ENCODE measurements at places on chromosomes 1 and 21.
A peak's percentile ranks its signal among the peaks of the same experiment; 100 is the strongest.

DNA sequence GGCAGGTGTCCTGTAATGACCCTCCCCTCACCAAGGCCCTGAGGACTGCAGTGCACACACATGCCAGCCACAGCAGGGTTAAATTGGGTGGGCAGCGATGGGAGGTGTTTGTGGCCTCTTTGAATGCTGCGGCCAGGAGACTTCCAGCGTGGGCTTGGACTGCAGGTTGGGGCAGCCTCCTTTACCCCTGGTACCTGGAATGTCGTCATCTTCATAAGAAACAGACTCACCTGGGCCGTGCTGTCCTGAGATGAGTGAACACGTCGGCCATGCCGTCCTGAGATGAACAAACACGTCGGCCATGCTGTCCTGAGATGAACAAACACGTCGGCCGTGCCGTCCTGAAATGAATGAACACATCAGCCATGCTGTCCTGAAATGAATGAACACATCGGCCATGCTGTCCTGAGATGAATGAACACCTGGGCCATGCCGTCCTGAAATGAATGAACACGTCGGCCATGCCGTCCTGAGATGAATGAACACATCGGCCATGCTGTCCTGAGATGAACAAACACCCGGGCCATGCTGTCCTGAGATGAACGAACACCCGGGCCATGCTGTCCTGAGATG, 50.1 kb upstream of the COL6A1 start:
- DNase-seq: no peak

GRCh38 chr1:243746751-243747150, 103.3 kb downstream of the AKT3 start:
- no peak for DNase-seq

GRCh38 chr1:39575191-39576015, 1.2 kb downstream of the PABPC4 start:
- peak; percentile 35 for DNase-seq

DNA sequence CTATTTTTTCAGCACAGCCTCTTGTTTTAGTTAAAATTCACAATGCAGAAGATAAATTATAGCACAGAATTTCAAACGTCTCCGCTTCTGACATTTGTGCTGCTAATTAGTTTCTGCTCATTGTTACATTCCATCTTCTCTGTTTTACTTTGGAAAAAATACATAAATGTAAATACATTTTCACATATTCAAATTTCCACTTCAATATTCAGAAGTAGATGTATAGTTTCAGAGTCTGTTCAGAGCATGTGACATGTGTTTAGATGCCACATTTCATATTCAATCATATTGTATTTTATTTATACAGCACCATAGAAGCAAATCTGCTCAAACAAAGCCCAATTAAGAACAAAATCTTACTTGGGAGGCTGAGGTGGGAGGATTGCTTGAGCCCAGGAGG, 19.6 kb downstream of the TMEM35B start:
- DNase-seq: no peak

DNA sequence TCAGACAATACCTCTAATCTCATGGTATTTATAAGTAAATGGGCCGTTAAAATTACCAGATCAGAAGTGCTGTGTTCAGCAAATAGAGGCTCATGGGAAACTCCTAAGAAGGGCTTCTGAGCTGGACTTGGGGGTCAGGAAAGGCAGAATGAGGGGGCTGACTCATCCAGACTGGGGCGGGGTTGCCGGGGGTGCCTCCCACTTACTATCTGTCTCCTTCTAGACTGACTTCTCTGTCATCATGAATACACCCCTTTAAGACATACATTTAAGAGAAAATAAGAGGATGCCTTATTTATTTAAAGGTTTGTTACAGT, 96.0 kb upstream of the ERRFI1 start:
- no peak for DNase-seq

DNA sequence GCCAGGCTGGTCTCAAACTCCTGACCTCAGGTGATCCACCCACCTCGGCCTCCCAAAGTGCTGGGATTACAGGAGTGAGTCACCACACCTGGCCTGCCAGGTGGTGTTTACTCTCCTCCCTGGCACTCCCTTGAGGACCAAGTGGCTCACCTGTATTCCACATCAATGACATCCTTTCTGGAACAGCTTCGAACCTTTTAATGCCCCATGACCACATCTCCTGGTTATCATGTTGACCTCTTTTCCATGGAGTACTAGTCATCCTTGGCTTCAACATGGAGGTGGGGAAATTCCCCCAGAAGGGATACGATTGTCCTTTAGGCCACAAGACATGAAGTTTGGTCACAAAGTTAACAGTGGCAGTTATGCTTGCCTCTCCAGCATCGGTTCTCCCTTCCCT, 66.9 kb downstream of the CDC7 start:
- DNase-seq: no peak

GRCh38 chr1:219109424-219110018, 64.2 kb upstream of the LYPLAL1 start:
- DNase-seq: no peak

GRCh38 chr1:57134803-57135202, 169.0 kb upstream of the C8B start:
- DNase-seq: no peak

DNA sequence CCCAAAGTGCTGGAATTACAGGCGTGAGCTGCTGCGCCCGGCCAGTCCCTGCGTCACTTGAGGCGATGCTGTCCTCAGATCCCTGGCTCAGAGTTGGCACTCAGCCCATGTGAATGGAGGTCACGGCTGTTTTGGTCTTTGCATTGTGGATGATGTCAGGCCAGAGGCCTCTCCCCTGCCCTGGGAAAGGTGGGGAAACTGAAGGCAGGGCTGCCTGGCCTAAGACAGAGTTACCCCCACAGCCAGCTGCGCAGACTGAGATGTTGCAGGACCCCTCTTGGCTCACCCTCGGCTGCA, 821 bp downstream of the MASP2 start:
- no peak for DNase-seq

GRCh38 chr1:36913484-36914060, 120.7 kb downstream of the GRIK3 start:
- DNase-seq: no peak

DNA sequence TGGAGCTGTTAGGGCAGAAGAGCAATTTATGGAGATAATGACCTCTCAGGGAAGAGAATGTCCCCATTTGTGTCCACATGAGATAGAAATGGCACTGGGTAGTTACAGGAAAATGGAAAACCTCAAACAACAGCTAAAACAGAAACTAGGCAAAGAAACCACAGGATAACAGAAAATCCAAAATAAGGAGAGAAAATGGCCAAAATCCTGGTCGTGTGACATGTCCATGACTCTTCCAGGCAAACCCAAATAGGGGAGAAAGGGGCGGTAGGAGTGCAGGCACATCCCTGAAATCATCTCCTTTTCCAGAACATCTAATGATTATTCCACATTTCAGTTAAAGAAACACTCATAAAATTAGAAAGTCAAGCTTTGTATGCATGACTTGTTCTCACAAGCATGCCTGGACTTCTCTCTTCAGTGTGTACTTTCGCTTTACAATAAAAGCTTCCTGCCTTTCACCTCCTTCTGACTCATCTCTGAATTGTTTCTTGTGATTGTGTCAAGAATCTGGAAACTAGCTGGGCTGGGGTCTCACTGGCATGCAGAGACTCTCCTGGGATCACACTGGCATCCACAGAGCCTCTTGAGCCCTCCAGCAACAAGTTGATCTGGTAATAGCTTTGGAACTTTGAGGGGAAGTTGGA, 171.4 kb upstream of the ZP4 start:
- no peak for DNase-seq

DNA sequence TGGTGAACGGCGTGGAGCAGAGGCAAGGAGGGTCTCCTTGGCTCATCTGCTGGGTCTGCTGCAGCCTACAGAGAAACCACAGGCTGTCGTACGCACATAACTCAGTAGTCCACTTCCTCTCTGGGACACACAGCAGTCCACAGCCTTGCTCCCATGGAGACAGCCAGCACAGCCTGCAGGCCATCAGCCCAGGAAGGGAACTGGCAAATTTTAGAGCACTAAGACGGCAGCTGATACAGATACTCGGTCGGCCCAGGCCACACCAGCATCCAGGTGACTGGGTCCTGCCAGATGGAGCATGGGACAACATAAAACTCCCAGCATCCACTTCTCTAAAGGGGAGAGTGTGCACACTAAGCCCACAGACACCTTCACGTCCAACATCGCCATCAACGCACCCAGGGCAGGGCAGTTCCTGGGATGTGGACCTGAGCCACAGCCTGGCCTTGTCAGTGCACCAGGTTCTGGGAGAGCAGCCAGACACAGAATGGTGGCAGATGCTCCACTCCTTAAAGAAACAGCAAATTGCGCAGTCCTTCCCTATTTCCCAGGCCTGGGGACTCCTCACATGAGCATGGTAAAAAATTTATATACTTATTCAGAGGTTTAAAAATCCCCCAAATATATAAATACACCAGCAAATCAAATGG, 247.1 kb upstream of the RAB4A start:
- DNase-seq: no peak
